CD4-positive, alpha-beta T cell treated with Interleukin-4 for 1 hour (primary cell): ENCODE measurements at places on chromosomes 5 and 9.

DNA sequence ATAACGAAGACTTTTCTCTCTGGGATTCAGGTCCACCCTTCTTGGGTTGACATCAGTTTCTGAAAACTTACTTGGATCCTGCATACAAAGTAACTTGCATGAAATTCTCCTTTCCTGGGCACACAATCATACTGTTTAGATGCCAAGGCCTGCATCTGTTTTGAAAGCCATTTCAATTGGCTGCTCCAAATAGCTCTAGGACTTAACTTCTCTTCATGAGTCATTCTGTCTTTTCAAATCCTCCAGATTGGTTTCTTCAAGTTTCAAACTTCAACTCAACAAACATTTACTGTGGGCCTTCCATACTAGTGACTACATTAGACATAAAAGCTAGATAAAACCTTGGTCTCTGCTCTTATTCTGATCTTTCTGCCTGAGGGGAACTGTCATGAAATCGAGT lies 54.8 kb upstream of the HMHB1 start:
- DNase-seq: no peak

- no peak for DNase-seq
Observed at GRCh38 chr5:125180231-125180829, 433.9 kb upstream of the ZNF608 start.

- DNase-seq: no peak
Observed at GRCh38 chr5:172637740-172638139, 3.3 kb upstream of the NEURL1B start.

DNA sequence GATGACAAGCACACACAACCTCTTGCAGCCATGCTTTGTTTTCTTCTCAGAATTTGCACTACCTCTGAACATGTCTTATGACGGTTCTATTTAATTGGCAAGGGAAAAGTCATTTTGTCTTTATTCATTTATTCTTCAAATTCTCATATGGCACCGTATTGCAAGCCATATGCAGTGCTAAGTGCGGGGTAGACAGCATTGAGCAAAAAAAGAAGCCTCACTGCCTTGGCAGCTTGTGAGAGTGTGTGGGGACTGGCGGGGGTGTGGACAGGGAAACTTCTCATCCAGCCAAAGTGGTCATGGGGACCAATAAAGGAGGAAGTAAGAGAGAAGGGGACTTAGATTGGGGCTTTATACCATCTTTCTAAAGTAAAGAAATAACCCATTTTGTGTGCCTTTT lies 160.0 kb downstream of the CDH12 start:
- no peak for DNase-seq

DNA sequence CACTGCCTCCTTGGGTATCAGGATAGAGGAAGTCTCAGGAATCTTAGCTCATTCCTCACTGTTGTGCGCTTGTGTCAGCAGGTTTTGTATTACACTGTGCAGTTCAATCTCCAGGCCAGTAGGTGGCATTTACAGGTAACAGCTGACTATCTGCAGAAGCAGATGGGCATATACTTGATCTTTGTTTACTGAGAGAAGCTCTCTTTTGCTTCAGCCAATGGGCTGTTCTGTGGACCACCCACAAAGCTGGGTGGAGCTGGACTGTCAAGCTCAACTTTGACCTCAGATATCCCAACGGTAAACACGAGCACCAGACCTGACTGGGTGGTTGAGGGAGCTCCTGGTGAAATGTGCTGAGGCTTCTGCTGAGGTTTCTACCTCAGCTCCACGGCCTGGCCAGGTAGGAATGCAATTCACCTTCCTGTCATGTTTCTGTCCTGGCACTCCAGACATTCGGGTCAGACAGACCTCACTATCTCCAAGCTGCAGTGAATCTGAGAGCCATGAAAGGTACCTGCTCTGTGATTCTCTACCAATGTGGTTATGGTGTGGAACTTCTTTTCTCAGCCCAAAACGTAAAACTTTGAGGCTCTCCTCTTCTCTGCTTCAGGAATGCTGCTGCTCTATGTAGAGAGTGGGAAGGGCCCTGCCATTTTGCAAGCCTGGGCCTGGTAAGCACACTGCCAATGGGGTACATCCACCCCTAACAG lies 167.9 kb upstream of the ACTBL2 start:
- DNase-seq: peak; percentile 12

DNA sequence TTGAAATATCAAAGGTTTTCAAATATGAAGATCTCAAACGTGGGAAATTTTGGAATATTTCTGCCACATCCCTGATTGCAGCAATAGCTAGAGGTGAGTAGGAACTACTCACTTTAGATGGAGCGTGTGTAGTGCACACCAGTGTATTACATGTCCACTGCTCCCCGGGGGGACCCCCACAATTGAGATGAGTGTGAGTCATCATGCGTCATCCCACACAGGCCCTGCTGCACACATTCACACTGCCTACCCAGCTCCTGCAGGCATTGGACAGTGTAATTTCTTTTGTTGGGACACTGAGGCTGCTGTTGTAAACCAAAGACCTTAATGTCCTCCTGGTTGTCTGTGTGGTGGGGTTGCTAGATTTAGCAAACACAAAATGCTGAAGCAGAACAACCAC lies 280.0 kb downstream of the GAS1 start:
- DNase-seq: no peak

GRCh38 chr9:26940779-26941178 lies 6.3 kb downstream of the PLAA start:
- DNase-seq: no peak

GRCh38 chr5:54307583-54307982 lies 2.8 kb downstream of the ARL15 start:
- no peak for DNase-seq

- DNase-seq: no peak
Observed at GRCh38 chr5:633501-633955, 21.4 kb downstream of the CEP72 start.

DNA sequence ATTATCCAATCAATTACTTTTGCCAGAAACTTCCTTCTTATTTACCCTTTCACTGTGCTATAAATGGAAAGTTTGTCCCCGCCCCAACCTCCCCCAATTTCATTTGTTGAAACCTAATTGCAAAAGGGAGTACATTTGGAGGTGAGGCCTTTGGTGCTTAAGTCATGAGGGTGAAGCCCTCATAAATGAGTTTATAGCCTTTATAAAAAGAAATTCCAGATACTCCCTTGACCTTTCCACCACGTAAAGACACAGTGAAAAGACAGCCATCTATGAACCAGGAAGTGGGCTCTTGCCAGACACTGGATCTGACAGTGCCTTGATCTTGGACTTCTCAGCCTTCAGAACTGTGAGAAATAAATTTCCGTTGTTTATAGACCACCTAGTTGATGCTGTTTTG lies 82.3 kb downstream of the NUDT12 start:
- no peak for DNase-seq

DNA sequence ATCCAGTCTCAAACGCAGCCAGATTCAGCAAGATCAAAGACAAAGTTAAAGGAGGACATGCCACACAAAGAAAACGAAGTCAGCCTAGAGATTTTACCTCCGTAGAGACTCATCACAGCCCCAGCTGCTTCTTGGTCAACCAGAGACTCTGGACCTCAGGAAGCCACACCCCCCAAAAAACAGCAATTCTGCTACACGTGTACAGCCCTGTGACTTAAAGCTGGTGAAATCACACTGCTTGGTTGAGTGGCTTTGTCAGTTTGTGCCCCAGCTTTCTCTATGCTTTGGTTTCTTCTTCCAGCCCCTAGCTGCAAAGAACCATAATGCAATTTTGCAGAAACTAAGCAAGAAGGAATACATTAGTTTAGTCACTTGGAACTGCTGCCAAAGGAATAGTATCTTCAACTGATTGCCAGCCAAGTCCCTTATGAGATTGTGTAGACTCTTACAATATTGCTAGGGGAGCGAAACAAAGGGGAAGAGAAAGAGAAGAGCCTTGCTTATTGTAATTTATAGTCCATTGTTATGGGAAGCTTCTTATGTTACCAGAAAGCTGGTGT lies 158.8 kb upstream of the ZNF462 start:
- no peak for DNase-seq

GRCh38 chr5:150469718-150470469 lies 20.4 kb upstream of the RPS14 start:
- DNase-seq: no peak

- DNase-seq: peak; percentile 53
Observed at GRCh38 chr5:102801371-102801770, 46.3 kb downstream of the PAM start.
